Right ventricle myocardium inferior (tissue), 1 donor: ENCODE measurements at places on chromosomes 16 and 17. TPM values are rescaled to one million over a fixed set of nuclear protein-coding genes. Genes with fewer than 3 reads are reported as not detected.
A peak's percentile ranks its signal among the peaks of the same experiment; 100 is the strongest.

The RBFOX1 gene
- 68.4 TPM for total RNA-seq

DNA sequence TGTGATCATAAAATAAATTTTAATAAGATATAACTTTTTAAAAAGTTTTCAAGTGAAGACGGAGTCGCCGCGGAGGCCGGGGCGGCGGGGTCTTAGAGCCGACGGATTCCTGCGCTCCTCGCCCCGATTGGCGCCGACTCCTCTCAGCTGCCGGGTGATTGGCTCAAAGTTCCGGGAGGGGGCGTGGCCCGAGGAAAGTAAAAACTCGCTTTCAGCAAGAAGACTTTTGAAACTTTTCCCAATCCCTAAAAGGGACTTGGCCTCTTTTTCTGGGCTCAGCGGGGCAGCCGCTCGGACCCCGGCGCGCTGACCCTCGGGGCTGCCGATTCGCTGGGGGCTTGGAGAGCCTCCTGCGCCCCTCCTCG lies at the start of gene FOXC2:
Gene FOXC2 (plus strand): TSS at position 229 of the 365 bp plus-strand sequence. CDS start 507 bp downstream, outside the sequence.
- DNase-seq: peak; percentile 92

DNA sequence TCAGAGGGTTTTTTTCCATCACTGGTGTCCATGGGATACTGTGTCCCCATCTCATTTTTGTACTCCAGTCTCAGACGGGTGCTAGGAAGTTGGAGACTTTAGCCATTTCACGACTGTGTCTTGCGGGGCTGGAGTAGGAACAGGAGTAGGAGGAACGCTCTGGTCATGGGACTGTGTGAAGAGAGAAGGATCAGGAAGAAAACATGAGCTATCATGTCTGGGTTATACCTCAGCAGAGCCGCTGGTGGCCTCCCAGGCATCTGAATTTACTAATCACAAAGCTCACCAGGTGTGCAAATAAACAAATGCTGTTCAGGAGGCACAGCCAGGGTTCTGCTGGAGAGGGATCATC lies 225.4 kb downstream of the SEC14L1 start:
- no peak for DNase-seq

DNA sequence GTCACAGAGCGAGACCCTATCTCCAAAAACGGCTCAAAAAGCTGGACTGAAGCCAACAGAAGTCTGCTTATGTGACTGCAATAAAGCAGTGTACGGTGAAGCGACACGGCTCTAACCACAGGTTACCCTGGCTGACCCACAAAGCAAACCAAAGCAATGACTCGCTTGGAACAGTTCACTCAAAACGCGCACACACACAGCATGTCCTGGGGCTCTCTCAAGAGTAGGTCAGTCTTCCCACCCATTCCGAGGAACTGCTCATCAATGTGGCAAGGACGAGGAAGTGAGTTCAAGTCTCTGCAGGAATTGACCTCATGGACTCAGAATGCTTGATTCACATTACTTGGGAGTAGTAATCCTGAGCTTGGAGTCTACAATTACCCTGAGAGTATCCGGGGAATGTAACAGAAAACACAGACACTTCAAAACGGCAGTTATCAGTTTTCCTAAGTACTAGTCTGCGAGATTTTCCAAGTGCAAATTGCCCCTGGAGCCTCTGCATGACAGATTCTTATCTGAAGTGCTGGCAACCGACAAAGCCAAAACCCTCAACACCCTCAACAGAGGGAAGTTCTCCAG lies 25.4 kb downstream of the PELP1 start:
- DNase-seq: no peak

The SPN gene
- 1.3 TPM for total RNA-seq

GRCh38 chr16:76634847-76635697 lies 357.9 kb downstream of the CNTNAP4 start:
- DNase-seq: no peak

The GPRC5B gene
- 90.0 TPM for total RNA-seq

DNA sequence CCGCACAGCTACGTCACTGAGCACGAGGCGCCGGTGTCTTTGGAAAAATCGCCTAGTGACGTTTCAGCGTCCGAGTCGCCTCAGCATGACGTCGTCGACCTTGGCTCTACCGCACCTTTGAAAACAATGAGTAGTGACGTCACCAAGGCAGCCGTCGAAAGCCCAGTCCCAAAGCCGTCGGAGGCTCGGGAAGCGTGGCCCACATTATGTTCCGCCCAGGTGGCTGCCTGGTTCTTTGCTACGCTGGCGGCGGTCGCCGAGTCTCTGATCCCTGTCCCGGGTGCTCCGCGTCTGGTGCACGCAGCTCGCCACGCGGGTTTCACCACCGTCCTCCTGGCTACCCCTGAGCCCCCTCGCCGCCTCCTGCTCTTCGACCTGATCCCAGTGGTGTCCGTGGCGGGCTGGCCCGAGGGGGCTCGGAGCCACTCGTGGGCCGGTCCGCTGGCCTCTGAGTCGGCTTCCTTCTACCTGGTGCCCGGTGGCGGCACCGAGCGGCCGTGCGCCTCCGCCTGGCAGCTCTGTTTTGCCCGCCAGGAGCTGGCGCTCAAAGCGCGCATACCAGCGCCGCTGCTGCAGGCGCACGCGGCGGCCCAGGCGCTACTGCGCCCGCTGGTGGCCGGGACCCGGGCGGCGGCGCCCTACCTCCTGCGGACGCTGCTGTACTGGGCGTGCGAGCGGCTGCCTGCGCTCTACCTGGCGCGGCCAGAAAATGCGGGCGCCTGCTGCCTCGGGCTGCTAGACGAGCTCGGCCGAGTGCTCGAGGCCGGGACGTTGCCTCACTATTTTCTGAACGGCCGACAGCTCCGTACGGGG lies 1.5 kb downstream of the TMEM102 start:
- DNase-seq: peak; percentile 92

DNA sequence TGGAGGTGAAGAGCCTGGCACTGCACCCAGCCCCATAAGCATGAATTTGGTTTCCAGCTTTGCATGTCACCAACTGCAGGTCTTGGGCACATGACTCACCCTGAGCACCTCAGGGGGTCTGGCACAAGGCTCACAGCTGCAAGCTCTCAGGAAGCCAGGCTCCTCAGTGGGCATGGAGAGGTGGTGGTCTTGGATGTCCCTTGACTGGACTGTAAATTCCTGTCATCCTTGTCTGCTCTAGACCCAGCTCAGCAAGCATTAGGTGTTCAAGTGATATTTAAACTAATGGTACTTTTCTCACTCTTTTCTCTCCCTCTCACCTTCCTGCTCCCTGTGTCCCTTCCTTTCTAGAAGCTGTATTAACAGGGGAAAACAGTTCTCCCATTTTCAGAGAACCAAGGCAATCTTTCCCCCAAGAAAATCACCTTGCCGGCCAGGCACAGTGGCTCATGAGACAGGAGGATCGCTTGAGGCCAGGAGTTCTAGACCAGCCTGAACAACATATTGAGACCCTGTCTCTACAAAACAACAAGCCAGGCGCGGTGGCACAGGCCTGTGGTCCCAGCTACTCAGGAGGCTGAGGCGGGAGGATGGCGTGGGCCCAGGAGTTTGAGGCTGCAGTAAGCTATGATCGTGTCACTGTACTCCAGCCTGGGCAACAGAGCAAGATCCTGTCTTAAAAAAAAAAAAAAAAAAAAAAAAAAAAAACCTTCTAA lies 5.1 kb upstream of the KIFC3 start:
- DNase-seq: no peak

The SOX9 gene
- 13.8 TPM for total RNA-seq

GRCh38 chr16:24700549-24701392 lies 28.7 kb upstream of the TNRC6A start:
- DNase-seq: no peak

DNA sequence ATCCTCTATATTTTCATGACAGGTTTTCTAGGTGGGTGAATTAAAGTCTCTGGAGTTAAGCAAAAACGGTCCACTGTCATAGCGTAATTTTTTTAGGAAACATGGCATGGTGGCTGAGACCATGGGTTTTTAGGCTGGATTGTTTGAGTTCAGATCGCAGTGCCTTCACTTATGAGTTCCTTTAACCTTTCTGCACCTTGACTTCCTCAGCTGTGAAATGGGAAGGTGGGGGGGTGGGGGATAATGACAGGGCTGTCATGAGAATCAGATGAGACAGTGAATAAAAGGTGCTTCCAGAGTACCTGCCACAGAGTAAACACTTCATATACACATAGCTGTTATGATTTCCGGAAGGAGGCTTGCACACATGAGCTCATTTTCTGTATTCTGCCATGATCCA lies 11.8 kb downstream of the PRCD start:
- no peak for DNase-seq

DNA sequence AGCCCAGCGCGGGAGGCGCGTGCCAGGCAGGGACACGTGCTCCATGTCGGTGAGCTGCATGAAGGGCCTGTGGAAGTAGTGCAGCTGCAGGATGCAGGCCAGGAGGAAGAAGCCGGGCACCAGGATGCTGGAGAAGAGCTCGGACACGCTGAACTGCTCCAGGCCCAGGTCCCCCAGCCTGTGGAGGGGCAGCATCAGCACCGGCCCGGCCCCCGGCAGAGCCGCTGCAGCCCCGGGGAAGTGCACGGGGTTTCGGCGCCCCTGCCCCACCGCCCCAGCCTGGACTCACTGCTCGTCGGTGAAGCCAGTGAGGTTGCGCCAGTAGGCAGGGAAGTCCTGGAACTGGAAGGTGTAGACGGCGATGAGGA lies 28.0 kb downstream of the CTU2 start:
- DNase-seq: no peak

DNA sequence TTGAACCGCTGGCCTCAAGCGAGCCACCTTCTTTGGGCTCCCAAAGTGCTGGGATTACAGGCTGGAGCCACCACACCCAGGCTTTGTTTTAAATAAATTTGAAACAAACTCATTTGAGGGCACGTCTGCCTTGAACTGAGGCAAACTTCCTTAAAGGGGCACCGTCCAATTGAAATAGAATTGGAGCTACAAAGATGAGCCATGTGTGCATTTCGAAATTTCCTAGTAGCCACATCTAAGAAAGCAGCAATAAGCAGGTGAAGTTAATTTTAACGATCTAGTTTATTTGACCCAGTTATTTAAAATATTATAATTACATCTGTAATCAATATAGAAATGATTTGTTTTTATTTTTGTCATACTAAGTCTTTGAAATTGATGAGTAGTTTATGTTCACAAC lies 755 bp upstream of the C16orf89 start:
- DNase-seq: no peak

The ROGDI gene
- total RNA-seq: 102 TPM

DNA sequence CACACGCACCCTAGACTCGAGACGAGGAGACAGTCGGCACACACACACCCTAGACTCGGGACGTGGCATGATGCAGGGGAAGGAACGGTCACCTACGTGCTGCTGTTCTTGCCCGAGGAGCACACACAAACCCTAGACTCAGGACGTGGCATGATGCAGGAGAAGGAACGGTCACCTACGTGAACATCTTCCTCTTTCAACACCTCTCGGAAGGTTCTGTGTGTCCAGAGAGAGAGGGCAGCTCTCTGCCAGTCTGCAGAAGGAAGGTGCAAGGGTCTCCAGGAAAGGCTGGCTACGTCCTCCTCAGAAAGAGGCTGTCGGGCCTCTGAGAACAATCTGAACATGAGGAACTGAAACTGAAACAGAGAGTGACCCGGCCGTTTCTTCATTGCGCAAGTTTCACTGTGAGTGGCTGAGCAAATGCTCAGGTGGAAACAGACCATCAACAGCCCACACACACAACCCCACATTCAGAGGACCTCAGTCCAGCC lies 43.4 kb downstream of the ZNF276 start:
- DNase-seq: no peak

The TMEM238L gene
- total RNA-seq: not detected

The TMEM94 gene
- 50.3 TPM for total RNA-seq

The CHRNE gene
- total RNA-seq: 0.41 TPM
